ENCODE measurements at places on chromosomes 12 and 14.

- peak; percentile 37 for DNase-seq
These were observed 50.7 kb downstream of the TPCN1 start for GRCh38 chr12:113271853-113272561.

DNA sequence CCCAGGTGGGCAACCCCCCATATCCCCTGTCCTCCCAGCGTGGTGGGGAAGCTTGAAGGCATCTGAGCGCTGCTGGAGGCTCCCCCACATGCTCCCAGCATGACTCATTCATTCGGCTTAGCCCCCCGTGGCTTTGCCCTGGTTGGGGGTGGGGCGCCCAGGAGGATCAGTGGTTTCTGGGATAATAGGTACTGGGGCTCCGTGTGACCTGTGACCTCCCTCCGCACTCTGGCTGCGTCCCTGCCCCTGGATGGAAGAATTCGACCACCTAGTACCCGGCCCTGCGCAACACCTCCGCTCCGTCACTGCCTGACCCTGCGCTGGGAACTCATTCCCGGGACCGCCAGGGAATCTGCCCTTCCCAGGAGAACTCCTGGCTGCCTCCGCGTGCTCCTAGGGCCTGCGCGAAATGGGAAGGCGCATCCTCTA is 120.1 kb downstream of the AACS start:
- DNase-seq = no peak

DNA sequence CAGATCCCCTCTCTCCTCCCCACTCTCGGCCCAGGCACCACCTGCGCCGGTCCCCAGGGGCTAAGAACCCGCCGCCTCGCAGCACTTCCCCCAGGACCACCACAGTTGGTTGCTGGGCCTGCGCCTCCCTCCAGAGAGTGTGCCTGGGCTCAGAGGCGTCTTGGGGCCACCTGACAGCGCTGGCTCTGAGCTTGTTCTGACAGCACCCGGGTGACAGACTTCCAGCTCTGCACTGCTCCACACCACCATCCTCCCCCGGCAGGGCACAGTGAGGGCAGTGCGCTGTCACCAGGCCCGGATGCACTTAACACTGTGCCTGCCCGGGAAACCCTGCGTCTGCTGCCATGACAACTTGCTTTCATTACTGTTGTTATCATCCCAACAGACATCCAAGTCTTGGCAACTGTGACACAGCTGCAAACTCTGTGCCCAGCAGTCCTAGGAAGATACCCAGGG is 6.6 kb downstream of the BRF1 start:
- DNase-seq = no peak

DNA sequence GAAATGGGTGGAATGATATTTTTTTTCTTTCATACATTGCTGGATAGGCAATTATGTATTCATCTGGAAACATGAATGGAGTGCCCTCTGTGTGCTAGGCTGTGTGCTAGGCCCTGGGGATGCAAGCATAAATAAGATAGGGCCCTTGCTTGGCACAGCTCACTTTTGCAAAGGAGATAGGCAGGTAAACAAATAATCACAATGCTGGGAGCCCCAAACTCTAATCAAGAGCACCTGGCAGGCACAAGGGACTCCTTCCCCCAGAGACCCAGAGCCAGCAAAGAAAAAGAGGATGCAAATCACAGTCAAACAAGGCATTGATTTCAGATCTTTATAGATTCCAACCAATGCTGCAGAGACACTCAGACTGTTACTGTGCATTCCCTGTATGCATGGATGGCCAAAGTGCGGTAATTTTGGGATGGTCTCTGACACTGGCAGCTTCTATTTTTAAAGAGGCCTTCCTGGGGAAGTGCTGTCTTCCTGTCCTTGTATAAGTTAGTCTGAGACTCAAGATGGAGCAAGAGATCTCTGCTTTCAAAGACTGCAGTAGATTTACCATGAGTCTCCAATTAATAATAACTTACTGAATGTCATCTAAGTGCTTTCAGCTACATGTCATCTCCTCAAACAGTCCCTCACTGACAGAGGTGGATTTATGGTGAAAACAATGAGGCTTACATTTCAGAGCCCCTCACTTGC is 45.1 kb upstream of the CPM start:
- no peak for DNase-seq

- no peak for DNase-seq
These were observed 157.6 kb upstream of the TMTC2 start for GRCh38 chr12:82529101-82529500.

GRCh38 chr12:50401500-50402081 is 906 bp downstream of the LARP4 start:
- peak; percentile 25 for DNase-seq

GRCh38 chr12:77667101-77667500 is 163.6 kb upstream of the NAV3 start:
- peak; percentile 1 for DNase-seq

- no peak for DNase-seq
These were observed 342.7 kb downstream of the PRKD1 start for GRCh38 chr14:29584992-29585391.

Data from mammary epithelial cell (primary cell).